Astrocyte (in vitro differentiated cells and primary cell): ENCODE measurements at places on chromosomes 6 and 20. TPM values are rescaled to one million over a fixed set of nuclear protein-coding genes. Genes with fewer than 3 reads are reported as not detected.

Gene RRAGD
- total RNA-seq = 3.8 and 5.2 TPM in 2 replicates

Gene TMEM244
- total RNA-seq = not detected in 2 replicates

Gene CRYBG1
- total RNA-seq = 0.64 and 1.4 TPM in 2 replicates

Gene DYNLT2
- 0.53 and 1.0 TPM in 2 replicates for total RNA-seq

- no peaks in the 10 kb centered on the region for H3K27me3 ChIP-seq
- peaks cover 7% of the 10 kb centered on the region for H3K36me3 ChIP-seq
- no peak overlapping the region for H3K4me3 ChIP-seq
- no peak overlapping the region for H3K27ac ChIP-seq
- DNase-seq = no peak
Measured at GRCh38 chr6:491233-491632, 99.7 kb downstream of the IRF4 start.

DNA sequence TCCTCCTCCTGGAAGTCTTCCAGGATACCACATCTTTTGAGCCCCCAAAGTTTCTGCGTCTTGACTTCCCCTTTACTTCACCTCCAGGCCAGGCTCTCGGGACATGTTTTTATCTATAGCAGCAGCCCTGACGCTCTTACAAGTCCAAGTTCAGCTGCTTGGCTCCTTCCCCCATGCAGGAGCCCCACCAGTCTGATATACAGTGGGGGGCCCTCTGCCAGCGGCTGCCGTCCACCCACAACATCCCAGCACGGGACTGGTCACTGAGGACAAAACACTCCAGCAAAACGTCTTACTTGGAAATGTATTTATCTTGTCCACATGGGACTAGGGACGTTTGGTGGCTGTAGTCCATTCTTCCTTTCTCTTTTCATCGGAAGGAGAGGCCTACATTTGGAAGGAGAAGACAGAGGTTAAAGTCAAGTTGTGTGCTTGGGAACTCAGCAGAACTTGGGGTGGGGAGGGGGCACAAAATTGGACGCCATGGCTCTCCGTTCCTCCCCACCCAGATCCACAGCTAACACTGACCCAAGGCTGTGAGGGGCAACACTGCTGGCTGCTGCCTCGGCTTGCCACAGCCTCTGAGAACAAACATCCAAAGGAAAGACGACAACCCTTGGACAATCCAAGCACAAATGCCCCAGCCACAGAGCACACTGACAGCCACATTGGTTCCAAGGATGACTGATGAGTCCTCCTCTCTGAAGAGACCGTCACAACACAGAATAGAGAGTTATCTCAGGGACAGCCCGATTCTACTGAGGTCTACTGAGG, 79.2 kb downstream of the PRND start:
- no peaks in the 10 kb centered on the region for H3K4me1 ChIP-seq
- no peak overlapping the region for H3K4me3 ChIP-seq
- no peak overlapping the region for H3K27ac ChIP-seq
- no peaks in the 10 kb centered on the region for H3K27me3 ChIP-seq

DNA sequence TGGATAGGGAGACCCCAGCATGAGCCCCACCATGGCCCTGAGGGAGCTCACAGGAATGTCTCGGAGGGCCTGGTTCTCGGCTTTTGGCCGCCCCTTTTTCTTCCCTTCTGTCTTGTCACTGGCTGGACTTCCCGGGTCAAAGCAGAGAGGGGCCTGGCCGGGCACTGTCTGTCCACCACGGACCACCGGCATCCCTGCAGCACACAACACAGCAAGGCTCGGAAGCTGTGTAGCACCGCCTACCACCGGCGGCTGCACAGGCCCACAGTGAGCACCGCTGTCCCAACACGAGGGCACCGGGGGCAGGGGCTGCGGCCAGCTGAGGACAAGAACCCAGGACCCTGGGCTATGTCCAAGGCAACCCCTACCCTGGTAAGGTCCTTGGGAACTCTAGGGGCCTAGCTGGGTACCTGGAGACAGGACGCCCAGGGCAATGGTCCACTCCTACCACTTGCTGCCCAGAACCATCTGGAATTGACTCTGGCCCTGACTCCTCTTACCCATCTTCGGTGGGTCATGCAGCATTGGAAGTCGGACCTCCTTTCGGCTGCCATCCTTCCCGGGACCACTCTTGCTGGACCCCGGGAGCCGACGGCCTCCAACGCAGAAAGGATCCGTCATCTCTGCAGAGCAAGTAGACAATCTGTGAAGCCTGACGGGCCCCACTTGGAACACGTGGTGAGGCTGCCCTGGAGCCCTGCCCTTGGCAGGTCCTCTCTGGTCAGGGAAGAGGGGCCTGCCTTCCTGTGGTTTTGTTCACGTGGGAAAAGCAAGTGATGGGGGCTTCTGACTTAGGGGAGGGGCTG, 2.2 kb downstream of the ZNF512B start:
- H3K27ac ChIP-seq = no peak overlapping the region
- H3K4me3 ChIP-seq = no peak overlapping the region
- H3K4me1 ChIP-seq = peaks cover 11% of the 10 kb centered on the region
- no peaks in the 10 kb centered on the region for H3K27me3 ChIP-seq
- DNase-seq = no peak

- DNase-seq = no peak
- peaks cover 51% of the 10 kb centered on the region for H3K36me3 ChIP-seq
- H3K27ac ChIP-seq = peak overlapping the region; percentile 2
- peaks cover 32% of the 10 kb centered on the region for H3K4me1 ChIP-seq
Measured at GRCh38 chr20:41173791-41174341, 36.5 kb downstream of the PLCG1 start.

GRCh38 chr20:46544576-46544975, 5.9 kb downstream of the OCSTAMP start:
- H3K4me1 ChIP-seq = no peaks in the 10 kb centered on the region
- H3K27me3 ChIP-seq = peaks cover 8% of the 10 kb centered on the region
- no peak overlapping the region for H3K27ac ChIP-seq
- DNase-seq = no peak
- H3K36me3 ChIP-seq = no peaks in the 10 kb centered on the region
